ENCODE measurements at places on chromosomes 3 and 15.

DNA sequence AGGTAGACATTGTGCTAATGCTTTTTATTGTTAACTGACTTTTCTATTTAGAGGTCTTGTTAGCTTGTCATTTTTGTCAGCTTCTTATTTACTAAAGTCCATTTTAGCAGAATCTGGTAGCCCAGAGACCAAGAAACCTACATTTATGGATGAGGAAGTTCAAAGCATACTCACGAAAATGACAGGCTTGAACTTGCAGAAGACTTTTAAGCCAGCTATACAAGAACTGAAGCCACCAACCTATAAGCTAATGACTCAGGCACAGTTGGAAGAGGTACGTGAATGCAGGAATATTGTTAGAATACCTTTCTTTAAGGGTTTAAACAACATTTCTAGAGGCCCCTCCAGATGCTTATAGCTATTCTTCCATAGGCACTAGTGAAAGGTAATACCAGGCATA lies 3.0 kb downstream of the MRPS22 start:
- DNase-seq, result no peak

DNA sequence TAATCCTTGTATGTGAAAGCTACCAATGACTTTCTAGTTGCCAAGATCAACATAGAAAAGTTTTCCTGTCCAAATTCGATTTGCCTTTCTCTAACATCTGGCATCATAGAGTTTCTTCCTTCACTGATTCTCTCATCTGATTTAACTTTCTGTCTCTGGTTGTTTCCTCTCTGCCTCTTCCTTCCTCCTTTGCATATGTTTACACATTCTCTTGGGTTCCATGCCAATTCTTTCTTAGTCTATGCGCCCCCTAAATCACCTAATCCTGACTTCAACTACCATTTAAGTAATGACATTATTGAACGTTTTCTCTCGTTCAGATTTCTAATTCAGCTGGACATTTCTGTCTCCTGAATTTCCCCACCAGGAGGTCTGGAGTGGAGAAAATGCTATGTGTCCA lies 561.9 kb upstream of the TGFBR2 start:
- no peak for DNase-seq

- DNase-seq, result no peak
Measured at GRCh38 chr3:18223571-18223970, 201.6 kb downstream of the SATB1 start.

DNA sequence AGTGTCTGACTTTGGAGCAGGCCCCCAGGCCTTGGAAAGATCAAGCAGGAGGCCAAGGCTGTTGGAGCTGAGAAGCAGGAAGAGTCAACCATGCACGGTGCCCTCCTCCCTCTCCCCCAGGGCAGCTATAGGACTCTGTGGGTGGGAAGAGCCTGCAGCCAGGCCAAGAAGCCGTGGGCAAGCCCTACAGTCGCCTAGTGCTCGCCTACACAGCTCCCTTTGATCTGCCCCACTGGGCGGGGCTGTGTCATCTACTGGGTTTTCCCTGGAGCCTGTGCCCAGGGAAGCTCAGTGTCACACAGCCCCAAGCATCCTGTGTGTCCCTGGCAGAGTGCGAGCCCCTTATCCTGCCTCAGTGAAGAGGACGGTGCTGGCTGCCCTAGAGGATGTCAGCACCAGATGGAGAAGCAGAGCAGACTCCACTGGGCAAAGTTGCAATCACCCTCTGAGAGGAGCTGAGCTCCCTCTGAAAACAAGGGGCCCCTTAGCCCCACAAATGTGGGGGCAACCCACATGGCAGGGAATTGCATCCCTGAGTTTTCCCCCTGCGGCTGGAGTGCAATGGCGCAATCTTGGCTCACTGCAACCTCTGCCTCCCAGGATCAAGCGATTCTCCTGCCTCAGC lies 72.2 kb downstream of the KLF13 start:
- DNase-seq, result no peak

DNA sequence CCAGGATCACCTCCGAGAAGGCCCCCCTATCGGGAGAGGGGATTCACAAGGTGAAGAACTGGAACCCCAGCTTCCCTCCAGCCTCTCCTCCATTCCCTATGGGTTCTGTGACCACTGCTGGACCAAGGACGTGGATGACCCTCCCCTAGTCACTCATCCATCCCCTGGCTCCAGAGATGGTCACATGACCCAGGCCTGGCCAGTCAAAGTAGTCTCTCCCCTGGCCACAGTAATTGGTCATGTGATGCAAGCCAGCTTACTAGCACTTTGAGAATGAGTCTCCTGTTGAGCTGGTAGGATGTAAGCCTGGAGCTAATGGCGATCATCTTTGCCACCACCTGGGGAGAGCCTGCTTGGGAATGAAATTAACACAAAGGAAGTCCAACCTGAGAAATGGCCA lies 3.9 kb downstream of the CAMK1 start:
- no peak for DNase-seq

DNA sequence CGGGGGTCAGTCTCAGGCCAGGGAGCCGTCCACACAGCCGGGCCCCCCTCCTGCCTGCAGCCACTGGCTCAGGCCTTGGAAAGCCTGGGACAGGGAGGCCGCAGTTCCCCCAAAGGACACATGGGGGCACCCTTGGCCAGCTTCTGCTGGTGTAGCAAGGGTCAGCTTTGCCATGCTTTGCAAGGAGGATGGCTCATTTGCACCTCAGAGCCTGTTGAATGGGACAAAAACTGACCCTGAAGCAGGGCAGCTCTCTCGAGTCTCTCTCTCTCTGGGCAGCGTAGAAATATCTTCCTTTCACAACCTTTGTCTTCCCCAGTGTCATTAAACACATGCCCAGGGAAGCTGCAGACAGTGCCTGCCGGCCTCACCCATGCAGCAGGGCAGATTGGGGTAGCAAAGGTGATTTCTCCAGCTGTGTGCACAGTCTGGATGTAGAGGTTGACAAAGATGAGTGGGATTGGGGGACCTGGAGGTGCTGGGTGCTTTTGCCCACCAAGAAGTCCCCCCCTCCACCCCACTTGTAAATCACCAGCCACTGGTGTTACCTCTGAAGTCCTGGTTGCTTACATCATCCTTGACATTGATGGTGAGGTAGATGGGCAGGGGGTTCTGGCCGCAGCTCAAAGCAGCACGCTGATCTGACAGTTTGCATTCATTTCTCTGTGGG lies 17.4 kb upstream of the EHD4 start:
- DNase-seq, result peak; percentile 82
